Natural killer cell (primary cell): ENCODE measurements at places on chromosomes 5 and 9. TPM values are rescaled to one million over a fixed set of nuclear protein-coding genes. Genes with fewer than 3 reads are reported as not detected.

The ENTPD2 gene
- not detected for total RNA-seq

The SMC2 gene
- total RNA-seq: 9.9 TPM

The CDX1 gene
- total RNA-seq: not detected

DNA sequence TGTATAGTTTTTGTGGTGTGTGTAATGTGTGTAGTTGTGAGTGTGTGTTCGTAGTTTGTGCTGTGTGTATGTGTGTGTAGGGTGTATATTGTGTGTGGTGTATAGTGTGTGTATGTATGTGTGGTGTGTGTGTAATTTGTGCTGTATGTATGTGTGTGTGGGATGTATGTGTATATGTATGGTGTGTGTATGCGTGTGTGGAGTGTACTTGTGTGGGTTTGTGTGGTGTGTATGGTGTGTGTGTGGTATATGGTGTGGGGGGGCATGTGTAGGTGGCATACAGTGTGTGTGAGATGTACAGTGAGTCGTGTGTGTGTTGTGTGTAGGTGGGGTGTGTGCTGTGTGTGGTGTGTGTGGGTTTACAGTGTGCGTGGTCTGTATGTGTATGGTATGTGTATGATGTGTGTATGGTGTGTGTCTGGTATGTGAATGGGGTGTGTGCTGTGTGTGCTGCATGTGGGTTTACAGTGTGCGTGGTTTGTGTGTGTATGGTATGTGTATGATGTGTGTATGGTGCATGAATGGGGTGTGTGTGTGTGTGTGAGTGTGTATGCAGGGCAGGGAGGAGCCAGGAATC is 125.2 kb downstream of the GADD45G start:
- no peak for DNase-seq

DNA sequence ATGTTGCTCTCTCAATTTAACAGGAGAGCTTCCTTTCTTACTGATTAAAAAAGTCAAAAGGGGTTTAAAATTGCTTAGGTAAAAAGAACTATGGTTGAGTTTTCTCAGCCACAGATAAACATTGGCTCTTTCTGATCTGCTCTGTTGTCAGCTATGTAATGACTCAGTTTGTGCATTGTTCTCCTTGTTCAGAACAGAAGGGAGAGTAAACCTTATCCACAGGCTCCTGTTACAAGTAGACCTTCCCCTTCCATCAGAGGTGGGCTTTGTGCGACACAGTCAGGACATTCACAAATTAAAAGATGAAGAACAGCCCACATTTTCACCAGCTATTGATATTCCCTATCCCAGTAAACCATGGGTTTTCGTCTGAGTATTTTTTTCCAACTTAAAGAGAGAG is 236.3 kb upstream of the SEMA6A start:
- no peak for DNase-seq

DNA sequence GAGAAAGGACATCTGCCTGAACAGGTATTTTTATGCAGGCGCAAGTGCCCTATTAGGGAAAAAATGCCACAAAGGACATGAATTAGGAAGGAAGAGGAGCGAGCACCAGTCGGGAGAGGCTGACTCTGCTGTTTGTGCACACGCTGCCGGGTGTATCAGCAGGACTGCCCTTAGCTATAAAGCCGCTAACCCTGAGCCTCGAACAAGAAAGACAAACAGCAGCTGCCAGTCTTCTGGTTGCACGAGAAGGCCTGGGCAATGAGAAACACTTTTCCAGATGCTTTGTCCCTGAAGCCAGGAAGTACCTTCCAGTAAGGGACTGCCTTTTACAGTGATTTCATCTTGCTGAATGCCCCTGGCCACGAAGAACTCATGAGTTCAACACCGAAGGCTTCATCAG is 12.6 kb downstream of the QSOX2 start:
- no peak for DNase-seq

GRCh38 chr5:35852084-35852734 is 4.5 kb upstream of the IL7R start:
- no peak for DNase-seq

DNA sequence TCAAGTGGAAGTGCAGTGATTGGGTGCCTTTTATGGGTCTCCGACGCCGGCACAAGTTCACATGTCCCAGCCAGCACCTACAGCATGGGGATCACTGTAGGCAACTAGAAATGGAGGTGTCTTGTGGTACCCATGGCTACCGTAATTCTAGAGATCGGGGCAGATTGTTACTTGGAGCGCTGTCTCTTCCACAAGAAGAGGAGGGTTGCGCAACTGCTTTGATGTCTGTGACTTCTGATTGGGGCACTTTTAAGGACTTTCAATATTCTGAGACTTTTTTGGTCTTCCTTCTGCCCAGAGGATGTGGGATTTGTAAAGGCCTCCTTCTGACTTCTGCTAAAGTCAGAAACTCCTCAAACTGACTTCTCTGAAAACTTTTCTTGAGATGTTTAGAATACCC is 41.9 kb downstream of the GLRX start:
- no peak for DNase-seq

GRCh38 chr5:16493261-16493660 is 27.7 kb upstream of the ZNF622 start:
- DNase-seq: no peak

DNA sequence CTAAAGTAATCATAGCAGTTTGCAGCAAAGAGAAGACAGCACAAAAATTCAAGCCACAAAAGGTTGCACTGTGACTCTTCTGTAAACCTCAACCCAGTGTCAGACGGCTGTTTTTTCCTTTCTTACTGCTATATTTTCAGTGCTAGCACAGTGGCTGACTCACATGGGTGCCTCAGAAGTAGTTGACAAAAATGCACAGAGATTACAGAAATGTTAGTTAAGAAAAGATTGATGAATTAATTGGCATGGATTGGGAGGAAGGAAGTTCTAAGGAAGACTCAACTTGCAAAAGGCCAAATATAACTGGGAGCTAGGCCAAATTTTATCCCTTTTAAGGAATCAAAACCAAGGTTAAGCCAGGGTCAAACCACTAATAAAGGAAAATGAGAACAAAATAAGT is 43.7 kb upstream of the ITGA1 start:
- peak; percentile 69 for DNase-seq

DNA sequence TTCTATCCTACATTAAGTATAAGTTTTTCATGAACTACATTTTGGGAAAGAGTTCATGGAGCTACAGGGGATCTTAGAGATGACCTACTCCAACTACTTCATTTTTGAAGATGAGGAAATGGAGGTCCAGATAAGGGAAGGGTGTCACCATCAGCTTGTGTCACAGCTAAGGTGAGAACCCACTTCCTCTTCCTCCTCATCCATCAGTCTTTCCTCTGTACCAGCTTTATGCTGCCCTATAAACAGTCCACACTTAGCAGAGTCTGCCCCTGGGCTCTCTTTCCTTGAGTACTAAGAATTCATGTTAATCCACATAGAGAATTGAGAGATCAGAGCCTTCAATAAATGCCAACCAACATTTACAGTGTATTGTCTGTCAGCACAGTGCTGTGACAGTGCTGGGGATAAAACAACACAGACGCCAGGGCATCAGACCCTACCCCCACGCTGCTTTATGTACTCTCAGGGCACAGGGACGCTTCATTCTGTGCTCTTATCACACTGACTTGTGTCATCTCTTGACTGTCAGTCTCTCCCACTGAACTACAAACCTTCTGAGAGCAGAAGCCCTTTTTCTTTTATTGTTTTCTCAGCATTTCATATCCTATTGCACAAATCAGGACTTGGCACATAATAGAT is 22.1 kb downstream of the ADRB2 start:
- peak; percentile 73 for DNase-seq

DNA sequence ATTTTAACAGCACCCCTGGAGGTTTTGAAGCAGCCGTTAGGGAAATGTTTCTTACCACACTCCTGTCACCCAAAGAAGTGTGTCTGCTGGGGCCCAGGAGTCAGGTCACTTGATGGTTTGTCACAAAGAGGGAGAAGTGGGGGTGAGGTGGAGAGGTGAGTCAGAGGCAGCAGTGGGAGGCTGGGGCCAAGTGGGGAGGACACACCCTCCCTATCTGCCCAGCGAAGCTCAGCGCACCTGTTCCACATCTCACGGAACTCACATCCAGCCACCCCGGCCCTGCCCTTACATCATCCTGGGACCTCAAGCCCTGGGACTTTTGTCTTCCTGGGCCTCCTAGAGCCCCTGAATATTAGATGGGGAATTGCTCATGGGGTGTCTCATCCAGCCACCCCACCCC is 171.1 kb upstream of the SMIM23 start:
- DNase-seq: no peak
